Suprapubic skin (tissue), 4 donors: ENCODE measurements at places on chromosomes 2 and 18. TPM values are rescaled to one million over a fixed set of nuclear protein-coding genes. Genes with fewer than 3 reads are reported as not detected.

Gene FOXI3
- 0.21 TPM for total RNA-seq

- no peak for DNase-seq
Observed at GRCh38 chr2:1233281-1233680, 180.0 kb upstream of the TPO start.

GRCh38 chr2:8583400-8584173 lies 98.3 kb upstream of the ID2 start:
- DNase-seq: peak; percentile 91

Gene STARD6
- not detected for total RNA-seq

DNA sequence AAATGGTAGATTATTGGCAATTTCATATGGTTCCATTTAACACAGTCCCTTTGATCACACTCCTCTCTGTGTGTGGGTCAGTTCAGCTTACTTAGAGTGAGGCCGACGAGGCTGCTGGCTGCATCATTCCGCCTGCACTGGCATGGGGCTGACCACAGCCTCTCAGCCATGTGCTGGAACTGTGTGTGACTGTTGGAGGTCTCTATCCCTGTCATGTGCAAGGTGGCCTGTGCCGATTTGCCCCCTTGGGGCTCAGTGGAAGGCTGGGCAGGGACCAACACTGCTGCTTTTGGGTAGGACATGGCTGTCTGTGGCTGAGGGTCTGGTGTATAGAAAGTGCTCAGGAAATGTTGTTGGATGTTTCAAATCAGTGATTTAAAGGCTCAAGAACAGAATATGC lies 454.0 kb upstream of the HS6ST1 start:
- DNase-seq: no peak

DNA sequence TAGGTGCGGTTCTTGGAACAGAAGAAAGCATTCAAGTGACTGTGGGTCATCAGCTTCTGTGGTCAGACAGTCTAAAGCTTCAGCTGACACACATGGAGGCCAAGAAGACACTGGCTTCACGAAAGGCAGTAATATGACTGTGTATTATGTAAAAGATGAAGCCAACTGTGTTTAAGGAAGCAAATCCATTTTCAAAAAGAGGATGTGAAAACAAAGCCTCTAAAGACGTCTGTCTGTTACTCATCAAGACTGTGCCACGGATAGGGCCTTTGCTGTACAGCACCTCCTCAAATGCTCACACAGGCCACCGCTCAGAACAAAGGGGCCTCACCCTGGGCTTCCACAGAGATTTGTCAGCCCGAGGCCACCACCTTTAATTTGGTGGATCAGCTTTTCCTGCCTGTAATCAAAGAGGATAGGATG lies 21.1 kb upstream of the TMEM163 start:
- no peak for DNase-seq

Gene TPO
- total RNA-seq: 4.6 TPM

GRCh38 chr18:53458944-53459580 lies 765.4 kb downstream of the MBD2 start:
- DNase-seq: no peak

- DNase-seq: peak; percentile 5
Observed at GRCh38 chr18:48302736-48303135, 106.4 kb downstream of the ZBTB7C start.

DNA sequence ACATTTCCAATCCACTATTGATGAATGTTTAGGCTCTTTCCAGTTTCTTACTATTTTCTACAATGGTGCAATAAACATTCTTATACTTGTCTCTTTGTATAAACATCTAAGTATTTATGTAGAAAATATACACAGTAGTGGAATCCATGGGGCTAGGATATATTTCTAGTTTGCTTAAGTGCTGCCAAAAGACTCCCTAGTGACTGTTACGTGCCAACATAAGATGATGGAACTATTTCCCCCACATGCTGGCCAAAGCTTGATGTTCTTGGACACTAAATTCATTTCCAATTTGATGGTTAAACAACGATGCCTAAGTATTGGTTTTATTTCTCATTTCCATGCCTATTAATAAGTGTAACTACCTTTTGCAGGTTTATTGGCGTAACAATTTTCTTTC lies 378.4 kb upstream of the HNRNPA3 start:
- no peak for DNase-seq

Gene SULT1C3
- not detected for total RNA-seq

DNA sequence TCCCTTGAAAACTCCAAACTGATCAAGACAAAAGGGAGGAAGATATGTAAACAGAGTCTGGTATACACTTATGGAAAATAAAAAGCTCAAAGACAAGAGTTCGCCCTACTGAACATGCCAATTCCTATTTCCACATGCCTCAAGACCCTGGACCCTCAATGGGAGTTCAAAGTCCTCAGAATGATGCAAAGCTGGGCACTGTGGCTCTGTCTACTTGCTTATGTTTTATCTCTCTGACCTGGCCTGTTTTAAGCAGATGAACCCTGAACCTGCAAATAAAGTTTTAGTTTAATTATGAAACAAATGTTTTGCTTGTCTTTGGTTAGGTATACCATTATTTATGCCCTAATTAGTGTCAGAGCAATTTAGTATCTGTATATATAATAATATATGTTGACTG lies 22.6 kb downstream of the NR4A2 start:
- DNase-seq: no peak

DNA sequence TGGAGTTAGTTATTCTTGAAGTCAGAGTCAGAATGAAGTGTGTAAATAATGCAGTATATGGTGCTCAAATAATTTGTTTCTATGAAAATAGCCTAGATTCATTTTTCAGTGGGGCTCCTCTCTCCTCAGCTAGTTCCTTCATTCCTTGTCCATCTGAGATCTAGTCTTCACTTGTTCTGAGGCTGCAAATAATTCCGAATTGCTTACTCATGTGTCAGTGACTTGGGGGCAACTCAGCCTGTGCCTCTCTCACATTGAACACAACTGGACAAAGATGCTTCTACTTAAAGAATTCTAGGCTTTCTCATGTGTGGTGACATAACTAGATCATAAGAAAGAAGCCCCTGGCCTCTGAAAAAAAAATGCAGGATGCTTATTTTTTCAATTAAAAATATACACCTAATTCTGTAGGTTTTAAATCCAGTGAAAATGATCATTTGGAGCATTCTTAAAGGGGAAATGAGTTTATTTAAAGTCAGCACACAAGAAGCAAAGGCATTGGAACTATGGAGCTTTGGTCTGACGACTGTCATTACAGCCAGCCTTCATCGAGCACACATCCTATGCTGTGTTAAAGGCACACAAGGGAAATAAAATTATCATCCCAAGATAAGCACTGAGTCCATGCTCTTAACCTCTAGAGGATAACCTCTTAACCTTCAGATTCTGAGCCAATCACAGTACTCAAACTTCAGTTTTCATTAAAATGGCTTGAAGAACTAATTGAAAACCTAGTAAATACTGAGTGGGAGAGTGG lies 24.8 kb upstream of the SCN7A start:
- no peak for DNase-seq

Gene SLC9A2
- 2.3 TPM for total RNA-seq
